Gastroesophageal sphincter (tissue), 4 donors: ENCODE measurements at places on chromosomes 1 and 21.

- no peak for ATAC-seq
These were observed 4.1 kb upstream of the TPRG1L start for GRCh38 chr1:3620708-3621107.

GRCh38 chr1:229408458-229409037, 25.3 kb downstream of the ACTA1 start:
- ATAC-seq: no peak

DNA sequence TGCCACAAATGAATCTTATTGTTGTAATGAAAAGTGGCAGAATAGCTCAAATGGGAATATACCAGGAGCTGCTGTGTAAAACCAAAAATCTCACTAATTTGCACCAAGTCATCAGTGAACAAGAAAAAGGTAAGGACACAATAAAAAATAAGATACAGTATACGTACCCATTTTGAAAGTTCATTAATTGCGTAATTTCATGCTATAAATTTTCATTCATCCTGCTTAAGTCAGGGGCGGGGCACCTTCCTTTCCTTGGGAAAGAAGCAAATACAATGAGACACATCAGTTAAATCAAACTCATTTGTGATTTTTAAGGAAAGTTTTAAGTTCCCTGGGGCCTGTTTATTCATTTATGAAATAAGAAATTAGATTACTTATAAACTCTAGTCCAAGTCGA, 65.4 kb downstream of the HSPA13 start:
- no peak for ATAC-seq

- no peak for ATAC-seq
These were observed 91.2 kb upstream of the CACNA1E start for GRCh38 chr1:181392133-181392532.
